ENCODE measurements at places on chromosomes 4 and X. TPM values are rescaled to one million over a fixed set of nuclear protein-coding genes. Genes with fewer than 3 reads are reported as not detected.

The PQBP1 gene
- 53.7 TPM for total RNA-seq

- no peak for DNase-seq
Observed at GRCh38 chrX:75911716-75912115, 126.7 kb upstream of the MAGEE2 start.

The C4orf17 gene
- not detected for total RNA-seq

GRCh38 chr4:147793569-147794313 is 61.9 kb downstream of the ARHGAP10 start:
- DNase-seq: no peak

- no peak for DNase-seq
Observed at GRCh38 chrX:9707306-9708033, 58.2 kb downstream of the GPR143 start.

DNA sequence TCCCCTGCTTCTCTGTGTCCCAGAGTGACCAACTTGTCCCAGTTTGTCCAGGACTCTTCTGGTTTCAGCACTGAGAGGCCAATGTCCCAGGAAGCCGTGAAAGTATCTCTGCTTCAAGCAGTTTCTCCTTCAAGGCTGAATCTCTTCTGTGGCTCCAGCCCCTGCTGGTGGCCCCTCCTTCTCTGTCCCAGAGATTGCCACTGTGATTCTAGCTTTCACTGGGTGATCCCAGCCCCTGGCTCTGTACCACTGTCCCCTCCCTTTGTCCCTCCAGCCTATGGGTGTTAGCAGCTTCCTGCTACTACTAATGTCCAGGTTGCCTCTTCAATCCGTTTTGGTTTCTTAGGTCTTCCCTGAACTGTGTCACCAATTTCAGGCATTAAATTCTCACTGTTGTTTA is 70.5 kb downstream of the SOX3 start:
- no peak for DNase-seq

- DNase-seq: no peak
Observed at GRCh38 chrX:42246814-42247213, 323.5 kb upstream of the CASK start.

The IL2RG gene
- total RNA-seq: 18.4 TPM

DNA sequence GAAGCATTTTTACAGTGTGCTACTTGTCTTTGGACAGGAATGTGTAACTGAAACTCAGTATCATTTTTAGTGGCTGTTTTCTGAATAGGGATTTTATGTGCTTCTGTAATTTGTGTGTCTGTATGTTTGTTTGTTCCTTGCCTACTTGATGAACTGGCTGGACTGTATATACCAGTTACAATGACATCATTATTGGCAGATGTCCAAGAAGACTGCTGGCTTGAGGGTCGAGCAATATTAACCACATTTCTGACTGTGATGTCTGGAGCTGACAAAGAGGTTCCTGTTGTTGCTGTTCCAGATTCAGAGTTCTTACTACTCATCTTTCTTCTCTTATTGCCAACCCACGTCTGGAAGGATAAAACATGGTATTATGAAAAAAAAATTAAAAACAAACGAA is 33.0 kb downstream of the HDX start:
- DNase-seq: no peak

The PDE6B gene
- total RNA-seq: 2.5 TPM

The TCEAL6 gene
- total RNA-seq: not detected

GRCh38 chr4:123941306-123941705 is 544.7 kb downstream of the SPRY1 start:
- no peak for DNase-seq

- DNase-seq: no peak
Observed at GRCh38 chrX:129193357-129193756, 329.9 kb downstream of the SMARCA1 start.

Data from omental fat pad (tissue), 4 donors.